ENCODE measurements at places on chromosomes 11 and 22.

DNA sequence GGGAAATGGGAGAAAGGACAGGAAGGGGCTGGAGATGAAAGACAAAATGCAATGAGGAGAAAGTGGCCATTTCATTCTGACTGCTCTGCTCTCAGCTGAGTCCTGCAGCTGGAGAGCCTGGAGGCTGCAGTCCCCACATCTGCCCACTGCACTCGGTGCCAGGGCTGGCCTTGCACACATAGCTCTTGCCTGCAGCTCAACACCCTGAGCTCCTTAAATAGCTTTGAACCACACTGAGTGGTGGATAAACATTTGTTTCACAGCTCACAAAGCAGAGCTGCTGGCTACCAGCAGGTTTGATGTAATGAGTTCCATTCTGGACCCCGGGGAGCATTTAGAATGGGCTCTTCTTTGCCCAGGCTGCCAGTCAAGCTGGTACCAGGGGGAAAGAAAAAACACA, 426.1 kb upstream of the CADM1 start:
- DNase-seq, result no peak

GRCh38 chr11:110123003-110123402, 29.8 kb downstream of the ZC3H12C start:
- DNase-seq, result no peak

DNA sequence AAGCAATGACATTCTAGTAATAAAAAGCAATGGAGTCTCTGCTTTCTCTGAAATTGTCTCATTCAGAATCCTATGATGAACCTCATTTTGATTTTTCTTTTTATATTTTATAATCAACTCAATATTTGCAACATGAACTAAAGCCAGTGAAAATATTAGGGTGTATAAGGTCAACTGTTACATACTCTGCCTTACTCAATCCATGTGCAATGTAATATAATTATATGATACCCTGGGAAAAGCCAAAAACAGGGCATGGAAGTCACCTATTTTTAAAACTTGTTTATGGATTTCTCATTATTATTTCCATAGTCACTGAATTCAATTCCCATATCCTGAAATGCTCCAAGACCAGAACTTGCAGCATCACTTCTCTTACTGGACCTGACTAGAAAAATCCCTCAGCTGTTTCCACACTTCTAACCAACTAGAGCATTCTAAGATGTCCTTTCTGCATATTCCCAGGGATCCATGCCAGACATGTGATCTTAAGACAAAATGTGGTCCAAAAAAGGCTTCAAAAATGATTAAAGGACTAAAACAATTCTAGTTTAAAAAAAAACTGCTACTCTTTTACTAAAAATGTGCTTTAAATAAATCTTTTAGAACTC, 97.3 kb downstream of the GUCY1A2 start:
- DNase-seq, result no peak

DNA sequence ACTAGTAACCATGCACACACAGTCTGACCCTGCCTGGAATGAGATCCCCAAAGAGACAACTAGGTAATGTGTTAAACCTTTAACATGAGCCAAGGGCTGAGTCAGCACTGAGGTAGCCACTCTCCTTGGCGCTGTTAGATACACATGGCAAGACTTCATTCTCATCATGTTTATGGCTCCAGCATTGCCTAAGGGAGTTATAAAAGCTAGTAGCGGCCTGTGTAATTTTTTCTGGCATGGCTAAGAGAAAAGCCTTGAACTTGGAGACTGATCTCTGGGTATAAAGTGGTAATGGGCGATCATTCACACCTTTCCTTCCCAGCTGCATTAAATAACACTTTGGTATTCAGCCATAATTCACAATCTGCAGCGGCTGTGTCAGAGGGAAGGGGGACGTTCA, 779.7 kb upstream of the LRRC4C start:
- no peak for DNase-seq

DNA sequence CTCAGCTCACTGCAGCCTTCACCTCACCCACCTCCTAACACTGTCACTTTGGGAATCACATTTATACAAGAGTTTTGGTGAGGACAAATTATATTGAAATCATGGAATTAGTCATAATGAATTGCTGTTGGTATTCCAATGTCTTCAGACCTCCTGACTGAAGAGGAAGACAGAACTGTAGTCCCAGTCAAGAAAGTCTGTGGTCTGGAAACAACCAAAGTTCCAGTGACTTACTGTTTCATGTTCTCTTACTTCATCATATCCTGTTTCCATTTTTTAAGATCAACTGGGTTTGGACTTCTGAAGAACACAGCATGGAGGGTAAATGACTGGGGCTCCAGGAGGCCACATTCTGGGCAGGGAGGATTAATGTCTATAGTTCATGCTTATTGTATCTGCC, 43.0 kb upstream of the HIPK3 start:
- DNase-seq, result no peak

GRCh38 chr11:78690352-78690987, 115.8 kb upstream of the NARS2 start:
- no peak for DNase-seq

DNA sequence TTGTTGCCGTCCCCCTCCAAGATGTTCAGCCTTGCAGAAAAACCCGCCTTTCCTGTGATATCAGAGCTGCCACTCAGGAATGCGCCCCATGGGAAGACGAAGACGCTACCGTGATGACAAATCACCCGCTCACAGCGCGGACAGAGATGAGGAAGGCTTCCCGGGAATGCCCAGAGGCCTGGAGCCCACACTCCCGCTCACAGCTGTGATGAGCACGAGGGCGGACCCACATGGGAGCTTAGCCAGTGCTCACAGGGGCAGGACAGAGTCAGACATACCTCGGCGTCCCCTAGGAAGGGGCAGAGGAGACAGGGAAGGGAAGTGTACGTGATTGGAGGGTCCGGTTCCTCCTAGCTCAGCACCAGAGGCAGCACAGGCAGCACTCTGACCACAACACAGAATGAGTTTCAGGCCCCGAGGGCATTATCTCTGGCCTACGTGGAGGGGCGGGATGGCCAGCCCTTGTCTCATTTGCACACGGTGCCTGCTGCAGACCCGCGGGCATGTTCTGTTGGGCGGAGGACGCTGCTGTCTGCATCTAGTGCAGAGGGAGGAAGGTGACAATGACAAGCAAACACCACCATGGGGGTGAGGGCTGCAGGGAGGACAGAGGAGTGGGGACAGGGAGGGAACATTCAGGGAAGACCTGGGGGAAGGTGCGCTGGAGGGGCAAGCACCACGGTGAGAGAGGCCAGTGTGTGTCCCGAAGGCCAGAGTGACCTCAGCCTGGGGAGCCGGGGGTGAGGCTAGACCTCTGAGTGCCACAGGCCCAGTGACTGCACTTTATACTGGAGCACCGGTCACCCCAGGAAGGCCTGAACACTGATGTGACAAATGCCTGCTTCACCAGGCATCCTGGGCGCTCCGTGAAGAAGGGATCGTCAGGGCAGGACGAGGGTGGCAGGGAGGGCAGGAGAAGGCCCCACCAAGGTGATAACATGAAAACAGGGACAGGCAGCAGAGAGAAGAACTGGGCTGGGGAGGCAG, 79.6 kb downstream of the CELSR1 start:
- DNase-seq, result no peak

GRCh38 chr11:76835928-76836612, 24.6 kb upstream of the ACER3 start:
- peak; percentile 87 for DNase-seq

DNA sequence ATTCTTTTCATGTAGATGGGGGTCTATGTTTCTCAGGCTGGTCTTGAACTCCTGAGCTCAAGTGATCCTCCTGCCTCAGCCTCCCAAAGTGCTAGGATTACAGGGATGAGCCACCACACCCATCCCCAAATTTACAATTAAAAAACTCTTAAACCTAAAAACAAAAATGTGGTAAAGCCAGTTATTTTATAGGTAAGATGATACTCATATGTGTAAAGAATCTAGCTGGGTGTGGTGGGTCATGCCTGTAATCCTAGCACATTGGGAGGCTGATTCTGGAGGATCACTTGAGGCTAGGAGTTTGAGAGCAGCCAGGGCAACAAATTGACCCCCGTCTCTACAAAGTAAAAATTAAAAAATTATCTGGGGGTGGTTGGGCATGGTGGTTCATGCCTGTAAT, 4.0 kb upstream of the RBM14 start:
- DNase-seq, result no peak

GRCh38 chr11:92138296-92138695, 86.3 kb upstream of the FAT3 start:
- no peak for DNase-seq
